WTC11 (cell line): ENCODE measurements at places on chromosomes 1 and 21. TPM values are rescaled to one million over a fixed set of nuclear protein-coding genes. Genes with fewer than 3 reads are reported as not detected.

The DSCAM gene
- total RNA-seq: 0.09 to 0.14 TPM (median 0.13 TPM) in 3 replicates

The TM2D1 gene
- 21.6 to 24.3 TPM (median 23.8 TPM) in 3 replicates for total RNA-seq

The PRMT6 gene
- total RNA-seq: 30.7 to 35.3 TPM (median 31.1 TPM) in 3 replicates

The SFN gene
- total RNA-seq: 8.0 to 14.3 TPM (median 8.0 TPM) in 3 replicates

The FAM163A gene
- total RNA-seq: 0.07 to 0.09 TPM (median 0.07 TPM) in 3 replicates

The LHX4 gene
- total RNA-seq: 7.7 to 19.2 TPM (median 9.2 TPM) in 3 replicates

The NMNAT2 gene
- 8.8 to 10.5 TPM (median 8.9 TPM) in 3 replicates for total RNA-seq
